ENCODE measurements at places on chromosomes 1 and 21.

GRCh38 chr1:71228241-71228640 lies 147.4 kb upstream of the ZRANB2 start:
- DNase-seq: no peak

GRCh38 chr21:46675595-46676280 lies 40.3 kb downstream of the PRMT2 start:
- no peak for DNase-seq

DNA sequence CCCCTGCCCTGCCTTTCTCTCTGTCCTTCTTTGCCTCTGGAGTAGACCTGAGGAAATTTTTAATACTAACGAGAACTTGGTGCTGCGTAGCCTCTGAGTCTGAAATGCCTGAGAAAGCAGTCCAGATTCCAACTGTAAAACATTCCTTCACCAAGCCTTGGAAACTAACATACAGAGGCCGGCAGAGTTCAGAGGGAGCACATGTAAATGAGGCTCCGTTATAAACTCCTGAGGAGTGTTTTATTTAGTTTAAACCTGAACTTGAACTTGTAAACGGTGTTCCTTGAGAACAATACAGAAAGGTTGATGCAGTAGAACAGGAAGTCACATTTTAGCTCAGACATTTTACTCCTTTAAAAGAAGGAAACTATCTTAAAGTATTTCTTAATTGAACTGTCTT lies 280.7 kb downstream of the TM2D1 start:
- DNase-seq: no peak

DNA sequence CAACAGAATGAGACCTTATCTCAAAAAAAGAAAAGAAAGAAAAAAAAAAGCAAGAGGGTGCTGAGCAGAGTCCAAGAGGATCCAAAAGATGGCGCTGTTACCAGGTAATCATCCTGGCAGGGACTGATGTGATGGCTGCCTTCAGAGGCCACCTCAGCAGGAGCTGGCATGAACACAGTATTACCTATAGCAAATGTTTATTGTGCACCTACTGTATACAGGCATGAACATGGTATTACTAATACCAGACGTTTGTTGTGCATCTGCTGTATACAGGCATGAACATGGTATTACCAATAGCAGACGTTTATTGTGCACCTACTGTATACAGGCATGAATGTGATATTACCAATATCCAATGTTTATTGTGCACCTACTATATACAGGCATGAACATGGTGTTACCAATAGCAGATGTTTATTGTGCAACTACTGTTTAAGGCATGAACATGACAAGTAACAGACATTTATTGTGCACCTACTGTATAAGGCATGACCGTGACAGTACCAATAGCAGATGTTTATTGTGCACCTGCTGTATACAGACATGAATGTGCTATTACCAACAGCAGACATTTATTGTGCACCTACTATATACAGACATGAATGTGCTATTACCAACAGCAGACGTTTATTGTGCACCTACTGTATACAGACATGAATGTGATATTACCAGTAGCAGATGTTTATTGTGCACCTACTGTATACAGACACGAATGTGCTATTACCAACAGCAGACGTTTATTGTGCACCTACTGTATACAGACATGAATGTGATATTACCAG lies 115.1 kb upstream of the TMEM51 start:
- no peak for DNase-seq

GRCh38 chr1:213905344-213905743 lies 82.4 kb upstream of the PROX1 start:
- no peak for DNase-seq

DNA sequence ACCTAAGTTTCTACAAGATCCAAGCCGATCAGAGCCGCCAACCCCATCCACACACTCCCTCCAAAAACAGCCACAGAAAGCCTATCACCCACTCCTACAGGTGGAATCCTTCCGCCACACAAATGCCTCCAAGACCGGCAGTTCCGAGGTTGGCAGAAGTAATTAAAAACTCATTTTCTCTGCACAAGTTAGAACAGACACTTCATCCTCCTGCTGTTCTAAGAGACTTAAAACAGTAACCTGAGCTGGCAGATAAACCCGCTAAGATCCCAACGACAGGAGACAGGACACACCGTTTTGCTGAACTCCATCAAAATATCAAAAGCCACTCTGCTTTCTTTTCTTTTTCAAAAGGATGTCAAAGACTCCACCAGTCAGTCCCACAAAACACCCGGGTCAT lies 2.8 kb downstream of the SSBP3 start:
- no peak for DNase-seq

DNA sequence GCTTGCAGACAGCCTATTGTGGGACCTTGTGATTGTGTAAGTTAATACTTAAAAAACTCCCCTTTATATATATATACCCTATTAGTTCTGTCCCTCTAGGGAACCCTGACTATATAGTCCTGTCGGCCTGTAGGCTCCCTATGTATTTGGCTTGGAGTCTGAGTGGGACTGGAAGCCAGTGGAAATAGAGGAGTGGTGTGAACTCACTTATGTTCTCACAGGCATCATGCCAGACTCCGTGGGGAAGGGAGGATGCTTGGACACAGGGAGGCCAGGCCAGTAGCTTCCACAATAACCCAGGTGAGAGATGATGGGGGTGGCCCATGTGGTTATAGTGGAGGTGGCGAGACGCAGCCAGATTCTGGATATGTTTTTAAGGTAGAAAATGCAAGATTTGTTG lies 136.7 kb upstream of the SYT6 start:
- no peak for DNase-seq
